Smooth muscle cell of trachea (primary cell): ENCODE measurements at places on chromosomes 1 and 21. TPM values are rescaled to one million over a fixed set of nuclear protein-coding genes. Genes with fewer than 3 reads are reported as not detected.

Gene AK4
- total RNA-seq: 23.4 and 24.8 TPM in 2 replicates

Gene KRTAP13-2
- total RNA-seq: not detected in 2 replicates

Gene BSND
- not detected in 2 replicates for total RNA-seq

Gene OR2L13
- not detected in 2 replicates for total RNA-seq

Gene KDM5B
- 90.3 and 91.0 TPM in 2 replicates for total RNA-seq

Gene AUNIP
- total RNA-seq: 0.33 and 1.0 TPM in 2 replicates

Gene TRNAU1AP
- total RNA-seq: 25.1 and 36.8 TPM in 2 replicates

Gene OLIG1
- total RNA-seq: not detected in 2 replicates

Gene VHLL
- total RNA-seq: not detected in 2 replicates

Gene ATP6V1G3
- not detected in 2 replicates for total RNA-seq

Gene TMEM125
- total RNA-seq: not detected in 2 replicates

Gene PSEN2
- 21.2 and 31.4 TPM in 2 replicates for total RNA-seq

Gene CAMK1G
- 0.50 and 2.2 TPM in 2 replicates for total RNA-seq

Gene ACTA1
- total RNA-seq: not detected in 2 replicates

Gene PEX19
- total RNA-seq: 62.0 and 86.7 TPM in 2 replicates

Gene LIPI
- not detected in 2 replicates for total RNA-seq

Gene RGS18
- not detected in 2 replicates for total RNA-seq

Gene RYR2
- total RNA-seq: not detected in 2 replicates

Gene NBPF10
- total RNA-seq: 2.0 and 4.4 TPM in 2 replicates

Gene DFFA
- total RNA-seq: 34.2 and 45.5 TPM in 2 replicates

Gene SPRR2E
- not detected in 2 replicates for total RNA-seq

Gene UBE2U
- total RNA-seq: not detected in 2 replicates

Gene CSF3R
- total RNA-seq: under 0.01 TPM in 1 of 2 replicates, not detected in the other
